ENCODE measurements at places on chromosomes 1 and 21.

GRCh38 chr1:27560268-27561123 is 43.4 kb downstream of the AHDC1 start:
- DNase-seq: no peak

- no peak for DNase-seq
These were observed 10.4 kb downstream of the KRTAP10-1 start for GRCh38 chr21:44529503-44530125.

DNA sequence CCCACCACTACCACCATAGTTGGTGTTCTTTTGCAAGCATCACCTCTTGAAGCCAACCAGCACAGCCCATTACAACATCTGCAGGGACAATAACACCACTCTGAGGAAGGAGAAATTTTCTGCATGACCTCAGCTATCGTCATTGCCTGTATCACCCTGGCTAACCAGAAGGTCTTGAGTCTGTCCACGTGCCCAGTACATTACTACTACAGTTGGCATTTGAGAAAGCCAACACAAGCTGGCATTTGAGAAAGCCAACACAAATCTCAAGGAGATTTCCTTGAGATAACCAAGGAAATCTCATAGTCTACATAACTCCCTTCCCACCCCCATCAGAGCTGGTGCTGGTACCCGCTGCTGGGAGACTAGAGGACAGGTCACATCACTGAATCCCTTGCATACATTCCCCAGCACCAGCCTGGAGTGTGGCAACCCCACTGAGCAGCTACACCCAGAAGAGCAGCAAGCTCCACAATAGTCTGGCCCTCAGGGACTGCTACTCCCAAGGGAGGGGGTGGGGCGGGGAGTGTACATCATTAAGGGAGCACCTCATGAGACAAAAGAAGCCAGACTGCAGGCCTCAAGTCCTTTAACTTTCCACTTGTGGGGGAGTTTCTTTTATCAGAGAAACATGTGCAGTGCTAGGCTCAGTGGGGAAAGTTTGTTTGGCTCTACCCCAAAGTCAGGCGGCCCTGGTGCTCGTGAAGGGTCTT is 46.0 kb upstream of the GUCA2A start:
- DNase-seq: no peak

DNA sequence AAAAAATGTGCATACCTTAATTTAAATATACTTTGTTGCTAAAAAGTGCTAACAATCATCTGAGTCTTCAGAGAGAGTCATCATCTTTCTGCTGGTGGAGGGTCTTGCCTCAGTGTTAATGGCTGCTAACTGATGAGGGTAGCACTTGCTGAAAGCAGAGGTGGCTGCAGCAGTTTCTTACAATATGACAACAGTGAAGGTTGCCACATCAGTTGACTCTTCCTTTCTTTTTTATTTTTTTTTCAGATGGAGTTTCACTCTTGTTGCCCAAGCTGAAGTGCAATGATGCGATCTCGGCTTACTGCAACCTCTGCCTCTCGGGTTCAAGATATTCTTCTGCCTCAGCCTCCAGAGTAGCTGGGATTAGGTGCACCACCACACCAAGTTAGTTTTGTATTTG is 2.6 kb upstream of the CFAP45 start:
- DNase-seq: no peak

GRCh38 chr1:228887960-228888359 is 152.7 kb downstream of the RHOU start:
- DNase-seq: no peak

DNA sequence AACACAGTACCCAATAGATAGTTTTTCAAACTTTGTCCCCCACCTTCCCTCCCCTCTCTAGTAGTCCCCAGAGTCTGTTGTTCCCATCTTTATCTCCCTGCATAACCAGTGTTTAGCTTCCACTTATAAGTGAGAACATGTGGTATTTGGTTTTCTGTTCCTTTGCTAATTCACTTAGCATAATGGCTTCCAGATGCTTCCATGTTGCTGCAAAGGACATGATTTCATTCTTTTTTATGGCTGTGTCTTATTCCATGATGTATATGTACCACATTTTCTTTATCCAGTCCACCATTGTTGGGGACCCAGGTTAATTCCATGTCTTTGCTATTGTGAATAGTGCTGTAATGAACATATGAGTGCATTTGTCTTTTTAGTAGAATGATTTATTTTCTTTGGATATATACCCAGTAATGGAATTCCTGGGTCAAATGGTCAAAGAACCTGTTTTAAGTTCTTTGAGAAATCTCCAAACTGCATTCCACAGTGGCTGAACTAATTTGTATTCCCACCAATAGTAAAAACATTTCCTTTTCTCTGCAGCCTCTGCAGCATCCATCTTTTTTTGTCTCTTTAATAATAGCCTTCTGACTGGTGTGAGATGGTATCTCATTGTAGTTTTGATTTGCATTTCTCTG is 126.0 kb downstream of the AK5 start:
- no peak for DNase-seq
